NCI-H1105 treated with DMSO at 0.1 percent for 48 hours (cell line): ENCODE measurements at places on chromosomes 3 and 15.

DNA sequence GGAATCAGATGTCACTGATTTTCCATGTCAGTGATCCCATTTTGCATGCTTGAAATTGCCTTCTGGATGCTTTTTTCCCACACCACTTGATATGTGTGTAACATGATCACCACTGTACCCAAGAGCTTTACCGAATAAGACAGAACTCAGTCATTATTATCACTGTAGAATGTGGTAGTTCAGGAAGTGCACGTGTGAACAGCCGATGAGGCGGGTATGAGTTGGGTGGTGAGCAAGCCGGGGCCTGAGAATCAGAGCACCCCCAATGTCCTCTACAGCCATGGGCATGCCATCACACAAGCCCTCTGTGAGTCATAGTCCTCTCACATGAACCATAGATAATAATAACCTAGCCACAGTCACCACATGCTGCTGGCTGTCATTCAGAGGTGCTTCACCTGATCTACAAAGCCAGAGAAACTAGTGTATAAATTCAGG lies 470.8 kb downstream of the SOX2 start:
- peak; percentile 51 for DNase-seq

DNA sequence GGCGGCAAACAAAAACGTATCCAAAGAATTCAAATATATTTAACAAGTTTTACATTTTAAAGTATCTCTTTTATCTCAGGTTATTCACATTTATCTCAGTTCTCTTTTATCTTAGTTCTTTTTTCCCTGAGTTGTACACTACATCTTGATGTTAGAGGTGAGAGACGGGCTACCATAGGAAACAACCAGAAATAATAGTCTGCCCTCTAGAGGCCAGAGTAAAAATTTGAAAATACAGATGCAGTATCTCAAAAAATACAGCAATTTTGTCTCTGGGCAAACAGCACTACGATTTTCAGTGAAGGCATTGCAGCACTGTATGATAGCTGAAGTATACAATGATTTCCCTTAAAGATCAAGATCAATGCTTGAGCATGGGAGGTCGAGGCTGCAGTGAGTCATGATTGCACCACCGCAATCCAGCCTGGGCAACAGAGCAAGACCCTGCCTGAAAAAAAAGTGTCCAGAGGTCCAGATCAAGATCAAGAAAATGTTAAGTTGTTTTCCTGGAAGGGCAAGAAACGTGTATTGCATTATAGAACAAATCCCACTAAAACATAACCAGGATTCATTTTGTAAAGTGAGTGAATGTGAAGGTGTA lies 82.6 kb upstream of the ATP11B start:
- peak; percentile 73 for DNase-seq

DNA sequence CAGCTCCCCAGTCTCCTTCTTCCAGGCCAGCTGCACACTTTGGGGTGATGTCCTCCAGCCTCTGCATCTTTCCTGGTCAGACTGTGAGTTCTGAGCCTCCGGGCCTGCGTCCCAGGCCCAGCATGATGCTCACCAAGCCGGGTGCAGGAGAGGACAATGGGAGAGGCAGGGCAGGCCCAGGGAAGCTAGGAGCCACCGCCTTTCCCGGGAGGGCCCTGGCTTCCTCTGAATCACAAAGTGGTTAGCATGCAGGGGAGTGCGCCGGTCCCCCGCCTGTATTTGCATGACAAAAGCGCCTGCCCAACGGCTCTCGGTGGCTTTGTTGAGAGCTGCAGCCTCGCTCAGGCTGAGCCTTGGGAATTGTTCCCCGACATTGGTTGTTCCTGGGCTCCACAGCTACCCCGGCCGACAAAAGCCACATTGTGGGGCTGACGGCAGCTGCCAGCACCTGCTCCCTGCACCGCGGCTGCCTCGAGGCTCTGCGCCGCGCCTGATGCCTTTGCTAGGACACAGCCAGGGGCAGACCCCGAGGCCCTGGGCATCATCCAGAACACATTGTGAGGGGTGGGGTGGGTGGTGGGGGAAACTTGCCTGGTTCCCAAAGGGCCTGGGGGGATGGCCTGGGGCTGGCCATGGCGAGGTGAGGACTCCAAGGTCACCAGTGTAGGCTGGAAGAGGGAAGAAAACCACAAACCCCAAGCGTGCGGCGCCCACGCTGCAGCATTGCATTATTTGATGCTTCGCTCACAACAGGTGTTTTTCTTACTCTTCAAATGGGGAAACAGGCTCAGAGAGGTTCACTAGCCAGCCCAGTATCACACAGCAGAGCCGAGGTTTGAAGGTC lies 20.0 kb upstream of the KLF13 start:
- DNase-seq = peak; percentile 73

DNA sequence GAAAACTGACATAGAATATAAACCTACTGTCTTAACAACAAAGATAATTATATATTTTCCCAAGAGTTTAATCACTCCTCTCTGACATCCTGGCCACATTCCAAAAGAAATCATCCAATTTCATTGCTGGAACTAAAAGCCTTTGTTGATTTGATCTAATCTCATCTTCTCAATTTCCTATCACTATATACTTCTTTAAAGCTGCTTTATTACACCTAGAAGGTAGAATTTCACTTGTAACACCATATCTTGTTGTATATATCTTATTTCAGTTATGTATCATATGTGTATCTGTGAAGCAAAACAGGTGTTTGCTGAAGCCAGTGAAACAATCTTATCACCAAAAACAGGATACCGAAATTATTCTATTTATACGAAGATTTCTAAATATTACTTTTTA lies 740.2 kb downstream of the ROBO1 start:
- DNase-seq = peak; percentile 84

DNA sequence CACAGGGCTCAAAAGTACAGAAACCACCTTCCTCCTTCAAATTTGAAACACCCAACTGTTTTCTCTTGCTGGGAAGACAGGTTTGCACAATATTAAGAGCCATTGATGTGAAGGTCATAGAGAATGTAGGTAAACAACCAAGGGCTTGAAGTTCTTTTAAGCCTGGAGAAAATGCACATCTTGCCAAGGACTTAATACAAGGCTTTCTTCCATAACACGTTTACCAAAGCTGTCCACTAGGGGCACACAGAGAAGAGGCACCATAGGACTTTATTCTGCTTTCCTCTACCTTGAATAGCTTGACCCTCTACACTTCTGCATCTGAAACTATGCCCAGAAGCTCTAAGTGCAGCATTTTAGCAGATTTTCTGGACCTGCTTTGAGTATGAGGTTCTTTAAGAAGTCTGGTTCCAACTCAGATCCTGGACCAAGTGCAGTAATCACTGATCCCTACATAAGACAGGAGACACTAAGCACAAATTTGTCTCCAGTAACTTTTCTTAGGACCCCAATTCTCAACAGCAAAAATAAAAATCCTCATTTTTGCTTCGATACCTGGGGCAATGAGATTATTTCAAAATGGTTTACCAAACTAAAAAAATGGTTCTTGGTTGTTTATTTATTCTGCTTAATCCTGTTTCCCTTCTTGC lies 138.0 kb downstream of the FBN1 start:
- DNase-seq = peak; percentile 30

DNA sequence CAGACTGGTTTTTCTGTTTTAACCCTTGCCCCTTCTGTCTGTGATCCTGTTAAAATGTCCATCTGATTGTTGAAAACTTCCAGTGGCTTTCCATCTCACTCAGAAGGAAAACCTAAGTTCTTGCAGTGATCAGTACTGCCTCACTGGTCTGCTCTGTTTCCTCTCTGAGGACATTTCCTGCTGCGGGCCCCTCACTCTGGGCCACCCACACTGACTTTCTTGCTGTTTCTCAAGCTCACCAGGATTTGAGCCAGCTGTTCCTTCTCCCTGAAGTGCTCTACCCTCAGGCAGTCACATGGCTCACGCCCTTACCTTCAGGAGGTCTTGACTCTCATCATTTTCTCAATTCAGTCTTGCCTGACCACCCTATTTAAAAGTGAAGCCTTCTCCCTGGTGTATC lies 1.8 kb downstream of the GRK7 start:
- no peak for DNase-seq

DNA sequence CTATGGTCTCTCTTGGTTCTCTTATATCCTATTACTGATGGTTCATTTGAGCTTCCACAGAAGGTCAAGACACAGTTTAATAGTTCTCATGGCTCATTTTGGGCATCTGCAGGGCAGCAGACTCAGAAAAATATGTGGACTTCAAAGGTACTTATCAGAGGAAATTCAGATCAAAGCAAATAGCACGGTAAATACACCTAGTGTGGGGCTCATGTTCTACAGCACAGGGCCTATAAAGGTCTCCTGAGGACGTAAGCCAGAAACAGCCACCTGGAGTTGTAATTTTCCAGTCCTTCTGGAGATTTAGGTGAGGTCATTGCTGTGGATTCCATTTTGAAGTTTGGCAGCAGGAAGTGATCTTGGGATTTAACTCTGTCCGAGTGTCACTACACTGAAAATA lies 134.5 kb upstream of the SGO1 start:
- DNase-seq = no peak

DNA sequence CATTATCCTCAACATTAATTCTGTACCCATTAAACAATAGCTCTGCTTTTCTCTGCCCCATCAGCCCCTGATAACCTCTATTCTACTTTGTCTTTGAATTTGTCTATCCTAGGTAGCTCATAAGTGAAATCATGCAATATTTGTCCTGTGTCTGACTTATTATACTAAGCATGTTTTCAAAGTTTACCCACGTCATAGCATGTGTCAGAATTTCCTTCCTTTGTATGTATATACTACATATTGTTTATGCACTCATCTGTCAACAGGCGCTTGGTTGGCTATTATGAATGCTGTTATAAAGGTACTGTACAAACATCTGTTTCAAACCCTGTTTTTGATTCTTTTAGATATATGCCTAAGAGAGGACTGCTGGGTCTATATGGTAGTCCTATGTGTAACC lies 18.2 kb downstream of the CSNK1G1 start:
- no peak for DNase-seq

GRCh38 chr3:192207651-192208050 lies 519.7 kb downstream of the FGF12 start:
- DNase-seq = peak; percentile 94

DNA sequence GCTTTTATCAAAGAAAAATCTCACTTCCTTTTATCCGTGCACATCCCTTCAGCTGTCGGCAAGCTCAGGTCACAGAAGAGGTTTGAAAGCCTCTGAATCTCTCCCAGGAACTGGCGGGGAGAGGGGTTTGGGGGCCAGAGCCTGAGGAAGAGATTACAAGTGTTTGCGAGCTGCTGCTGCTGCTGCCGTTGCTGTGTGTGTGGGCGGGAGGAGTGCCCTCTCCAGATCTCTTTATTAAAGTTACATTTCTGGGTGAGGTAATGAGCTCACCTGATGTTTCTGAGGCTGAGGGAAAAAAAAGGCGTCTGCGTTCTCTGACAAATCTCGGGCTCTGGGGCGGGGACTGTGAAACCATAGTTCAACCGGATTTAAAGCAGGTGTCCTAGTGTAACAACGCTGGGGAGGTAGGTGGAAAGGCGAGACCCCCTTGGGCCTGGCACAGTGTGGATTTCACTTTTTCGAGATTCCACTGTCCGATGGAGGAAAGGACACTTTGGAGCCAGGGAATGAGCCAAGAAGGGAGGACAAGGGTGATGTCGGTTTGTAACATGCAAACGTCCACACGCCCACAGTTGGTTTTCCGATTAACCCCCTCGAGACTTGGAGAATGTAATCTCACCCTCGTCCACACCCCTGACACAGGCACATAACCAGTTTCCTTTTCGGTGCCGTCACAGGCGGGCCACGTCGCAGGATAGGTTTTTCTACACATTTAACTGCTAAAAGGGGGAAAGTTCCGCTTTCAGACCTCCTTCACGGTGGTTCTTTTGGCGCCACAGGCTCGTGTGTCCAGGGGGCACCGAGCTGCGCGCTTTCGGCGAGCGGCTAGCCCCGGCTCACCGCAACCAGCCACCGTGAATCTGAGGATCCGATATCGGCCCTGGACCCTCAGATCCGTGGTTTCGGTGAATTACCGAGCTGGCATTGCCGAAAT lies 2.1 kb downstream of the ALCAM start:
- DNase-seq = peak; percentile 62

DNA sequence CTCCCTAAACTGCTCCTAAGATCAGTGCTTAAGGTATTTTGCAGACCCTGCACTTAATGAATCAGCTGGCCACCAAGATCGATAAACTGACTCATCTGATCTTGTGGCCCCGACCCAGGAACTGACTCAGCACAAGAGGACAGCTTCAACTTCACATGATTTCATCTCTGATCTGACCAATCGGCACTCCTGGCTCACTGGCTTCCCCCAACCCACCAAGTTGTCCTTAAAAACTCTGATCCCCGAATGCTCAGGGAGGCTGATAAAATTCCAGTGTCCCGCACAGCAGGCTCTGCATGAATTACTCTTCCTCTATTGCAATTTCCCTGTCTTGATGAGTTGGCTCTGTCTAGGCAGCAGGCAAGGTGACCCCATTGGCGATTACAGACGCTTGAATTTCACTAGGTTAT lies 13.5 kb downstream of the HTR3E start:
- DNase-seq = no peak

DNA sequence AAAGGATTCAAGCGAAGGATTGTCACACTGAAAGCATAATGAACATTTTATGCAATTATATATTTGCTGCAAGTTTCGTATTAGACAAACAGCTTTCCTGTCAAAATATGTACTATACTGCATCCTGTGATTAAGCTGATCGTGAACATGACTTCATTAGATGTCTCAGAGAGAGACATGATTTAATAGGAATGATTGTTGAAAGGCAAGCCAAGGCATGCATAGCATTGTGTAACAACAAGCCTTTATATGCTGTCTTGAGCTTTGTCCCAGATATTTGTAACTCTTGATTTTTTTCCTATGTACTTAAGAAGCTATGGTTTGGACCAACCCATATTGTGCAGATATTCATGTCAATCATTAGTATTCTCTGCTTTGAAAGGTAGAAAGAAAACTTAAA lies 309.1 kb downstream of the KCNH8 start:
- no peak for DNase-seq

GRCh38 chr15:45386974-45387373 lies 8.6 kb upstream of the GATM start:
- no peak for DNase-seq

DNA sequence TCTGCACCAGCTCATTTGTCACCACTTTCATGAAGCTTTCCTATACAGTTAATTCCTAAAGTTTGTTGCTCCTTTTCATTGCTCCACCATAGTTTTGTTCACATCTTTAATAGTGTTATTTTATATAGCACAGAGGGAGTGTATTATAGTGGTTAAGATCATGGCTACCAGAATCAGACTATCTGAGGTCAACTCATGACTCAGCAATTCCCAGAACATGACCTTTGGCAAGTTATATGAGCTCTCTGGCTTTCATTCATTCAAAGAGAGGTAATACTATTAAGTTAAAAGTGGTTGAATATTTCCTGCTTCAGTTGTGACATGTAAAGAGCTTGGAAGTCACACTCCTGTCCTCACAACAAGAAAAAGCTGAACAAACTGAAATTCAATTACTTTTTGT lies 1073.5 kb downstream of the NAALADL2 start:
- no peak for DNase-seq

- no peak for DNase-seq
These were observed 19.4 kb downstream of the GNB5 start for GRCh38 chr15:52171807-52172206.

DNA sequence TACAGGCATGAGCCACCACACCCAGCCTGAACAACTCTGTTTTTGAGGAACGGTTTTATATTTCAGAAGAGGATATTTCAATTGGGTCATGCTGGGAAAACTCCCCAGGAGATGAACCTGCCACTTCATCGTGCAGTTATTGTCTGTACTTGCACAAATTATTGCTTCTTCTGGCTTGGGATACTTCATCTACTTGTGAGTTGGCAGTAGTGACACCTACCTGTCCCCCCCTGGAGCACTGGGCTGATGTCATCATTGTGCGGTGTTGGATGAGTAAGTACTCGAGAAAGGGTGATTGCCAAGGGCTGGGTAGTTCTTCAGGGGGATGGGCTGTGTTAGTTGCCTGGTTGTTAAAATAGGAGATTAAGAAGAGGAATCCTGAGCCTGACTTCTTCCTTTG lies 85.1 kb upstream of the SAMMSON start:
- no peak for DNase-seq
